ENCODE measurements at places on chromosomes 16 and 17.

- no peak for DNase-seq
These were observed 491 bp downstream of the TRAP1 start for GRCh38 chr16:3716831-3717234.

GRCh38 chr16:2466667-2467527 is 4.2 kb upstream of the NTN3 start:
- no peak for DNase-seq

DNA sequence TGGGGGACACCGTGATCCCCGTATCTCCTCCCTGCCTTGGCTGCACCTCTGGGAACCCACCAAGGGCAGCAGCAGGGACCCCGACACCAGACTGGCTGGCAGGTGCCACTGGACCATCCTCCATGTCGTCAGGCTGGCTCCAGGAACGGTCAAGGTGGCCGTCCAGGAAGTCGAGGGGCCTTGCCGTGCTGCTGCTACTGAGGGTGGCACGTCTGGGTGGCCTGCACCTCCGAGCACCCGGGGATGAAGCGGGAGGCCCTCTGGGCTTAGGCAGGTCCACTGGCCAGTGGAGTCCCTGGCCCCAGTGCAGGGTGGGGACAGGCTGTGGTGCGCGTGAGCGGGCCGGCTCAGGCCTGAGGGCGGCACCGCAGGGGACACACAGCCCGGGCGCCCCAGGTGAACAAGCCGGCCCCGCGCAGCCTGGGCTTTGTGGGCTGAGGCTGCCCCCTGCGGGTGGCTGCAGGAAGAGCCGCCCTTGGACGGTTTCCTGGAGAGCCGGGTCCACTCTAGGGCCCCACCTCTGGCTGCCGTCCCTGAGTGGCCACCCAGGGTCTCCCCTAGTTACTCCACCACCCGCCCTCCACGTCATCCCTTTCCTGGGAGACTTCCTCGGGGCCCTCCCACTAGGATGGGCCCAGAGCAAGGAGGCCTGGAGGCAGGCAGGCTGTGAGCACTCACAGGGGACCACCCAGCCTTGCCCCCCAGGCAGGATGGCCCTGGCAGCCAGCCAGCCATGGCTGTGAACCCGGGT is 42.8 kb upstream of the ZC3H18 start:
- no peak for DNase-seq

DNA sequence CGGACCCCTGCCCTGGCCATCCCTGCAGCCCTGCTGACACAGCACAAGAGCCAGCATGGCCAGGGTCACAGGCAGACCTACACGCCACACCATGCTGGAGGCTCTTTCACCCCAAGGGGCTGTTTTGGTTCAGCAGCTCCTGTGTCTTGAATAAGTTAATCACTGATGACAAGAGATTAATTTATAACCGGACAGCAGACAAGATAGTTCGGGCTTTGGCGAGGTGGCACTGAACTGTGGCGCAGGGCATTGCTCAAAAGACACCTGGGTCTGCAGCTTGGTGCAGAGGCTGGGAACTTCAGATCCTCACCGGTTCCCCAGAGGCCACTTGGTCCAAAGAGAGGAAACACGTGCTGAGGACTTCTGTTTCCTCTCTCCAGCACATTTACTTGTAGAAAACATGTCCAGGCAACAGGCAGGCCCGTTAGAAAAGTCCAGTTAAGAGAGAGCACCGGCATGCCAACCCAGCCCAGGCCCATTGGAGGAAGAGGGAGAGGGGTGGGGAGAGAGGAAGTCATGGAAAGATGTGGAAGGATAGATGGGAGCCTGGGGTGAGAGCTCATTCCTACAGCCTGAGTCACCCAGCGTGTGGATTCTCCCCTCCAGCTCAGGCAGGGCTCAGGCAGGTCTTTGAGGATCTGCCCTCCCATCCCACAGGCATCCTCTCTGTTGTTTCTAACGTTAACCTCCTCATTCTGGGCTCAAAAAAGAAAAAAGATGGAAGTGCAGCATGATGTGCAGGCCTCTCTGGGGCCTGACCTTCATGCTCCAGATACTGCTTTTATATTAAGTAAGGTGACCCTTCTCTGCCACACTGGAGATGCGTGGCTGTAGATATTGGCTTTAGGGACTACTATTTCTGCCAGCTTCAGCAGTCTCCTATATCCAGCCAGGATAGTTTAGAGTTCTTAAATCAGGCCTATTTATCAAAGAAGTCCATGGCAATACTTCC is 80.0 kb upstream of the HNF1B start:
- DNase-seq: peak; percentile 62

DNA sequence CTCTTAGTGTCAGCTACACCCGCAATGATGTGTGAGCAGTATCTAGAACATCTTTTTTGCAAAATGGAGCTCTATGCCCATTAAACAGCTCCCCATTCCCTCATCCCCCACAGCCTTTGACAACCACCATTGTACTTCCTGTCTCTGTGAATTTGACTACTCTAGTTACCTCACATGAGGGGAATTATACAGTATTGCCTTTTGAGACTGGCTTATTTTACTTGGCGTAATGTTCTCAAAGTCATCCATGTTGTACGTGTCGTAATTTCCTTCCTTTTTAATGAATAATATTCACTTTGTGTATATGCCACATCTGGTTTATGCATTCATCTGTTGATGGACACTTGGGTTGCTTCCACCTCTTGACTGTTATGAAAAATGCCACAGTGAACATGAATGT is 23.2 kb upstream of the CCL22 start:
- no peak for DNase-seq

DNA sequence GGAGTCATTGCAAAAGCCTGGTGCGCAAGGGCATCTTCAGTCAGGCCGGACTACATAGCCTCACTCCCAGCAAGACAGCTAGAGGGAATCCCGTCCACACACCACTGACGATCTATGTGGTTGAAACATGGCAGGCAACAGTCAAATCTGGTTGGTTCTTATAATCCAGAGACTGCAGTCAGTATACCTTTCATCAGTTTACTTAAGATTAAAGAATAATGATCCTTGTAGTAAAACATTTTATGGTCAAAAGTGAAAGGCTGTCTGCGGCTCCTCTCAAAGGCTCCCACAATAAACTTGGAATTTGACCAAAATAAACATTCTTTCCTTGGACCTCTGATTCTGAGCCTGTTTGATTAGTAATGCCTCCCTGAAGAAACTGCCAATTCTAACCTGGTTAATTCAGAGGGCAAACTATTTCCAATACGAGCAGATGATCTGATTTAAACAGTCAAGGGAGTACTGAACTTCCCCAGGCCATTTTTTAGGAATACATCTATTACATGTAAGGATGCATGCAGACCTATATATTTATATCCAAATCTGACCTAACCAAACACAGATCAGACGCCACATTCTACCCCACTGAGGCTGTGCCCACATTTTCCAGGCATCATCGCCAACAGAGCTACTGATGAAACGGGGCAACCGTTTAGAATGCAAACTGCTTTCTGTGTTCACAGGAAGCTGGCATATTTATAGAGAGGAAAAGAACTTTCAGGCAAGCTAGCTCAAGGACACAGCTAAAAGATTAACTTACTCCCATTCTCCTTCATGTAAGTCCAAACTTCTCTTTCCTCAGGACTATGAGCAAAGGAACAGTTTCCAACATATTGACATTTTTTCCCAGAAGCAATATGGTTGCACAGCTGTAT is 15.3 kb upstream of the TXNDC11 start:
- DNase-seq: peak; percentile 41

DNA sequence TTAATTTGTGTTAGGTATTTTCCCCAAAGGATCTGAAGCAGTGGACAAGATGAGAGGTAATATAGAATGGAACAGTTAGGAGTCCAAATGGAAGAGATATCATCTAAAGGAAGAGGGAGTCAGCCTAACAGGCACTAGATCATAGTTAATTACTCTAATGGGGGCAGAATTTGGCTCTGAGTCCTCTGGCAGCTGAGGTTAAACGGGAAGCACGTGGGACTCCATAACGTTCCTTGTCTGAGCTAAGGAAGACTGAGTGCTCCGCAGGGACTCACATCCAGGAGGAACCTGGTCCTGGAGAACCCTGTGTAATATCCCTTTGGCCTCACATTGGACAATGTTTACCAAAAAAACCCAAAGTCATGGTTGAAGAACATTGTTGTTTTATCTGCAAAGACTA is 46.6 kb upstream of the TEX2 start:
- no peak for DNase-seq

- no peak for DNase-seq
These were observed 858 bp upstream of the ASPSCR1 start for GRCh38 chr17:81976332-81977210.

GRCh38 chr16:21184834-21185233 is 26.4 kb downstream of the LDAF1 start:
- no peak for DNase-seq

GRCh38 chr16:2147981-2148671 is at the start of gene RAB26:
RAB26 (plus strand) TSS chr16:2148625; CDS start chr16:2148784, 159 bp downstream.
- no peak for DNase-seq

GRCh38 chr16:8278031-8278580 is 312.2 kb downstream of the TMEM114 start:
- no peak for DNase-seq

- no peak for DNase-seq
These were observed 8.7 kb downstream of the CLUAP1 start for GRCh38 chr16:3509470-3509928.

DNA sequence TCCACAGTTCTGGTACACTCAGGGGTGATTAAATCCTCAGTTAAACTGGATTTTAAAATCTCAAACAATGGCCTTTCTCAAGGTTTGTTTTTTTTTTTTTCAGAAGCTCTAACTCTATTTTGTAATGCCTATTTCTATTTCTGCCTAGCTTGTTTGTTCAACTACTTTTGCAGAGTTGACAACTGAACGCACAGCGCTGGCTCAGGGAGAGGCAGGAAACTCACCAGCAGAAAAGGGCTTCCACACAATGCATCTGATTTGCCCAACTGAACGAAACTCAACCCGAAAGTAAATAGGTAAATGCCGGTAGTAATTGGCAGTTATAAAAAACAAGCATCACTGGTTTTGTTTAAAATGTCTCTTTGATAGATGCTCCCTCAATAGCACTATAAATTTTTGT is 52.7 kb upstream of the CNEP1R1 start:
- no peak for DNase-seq

DNA sequence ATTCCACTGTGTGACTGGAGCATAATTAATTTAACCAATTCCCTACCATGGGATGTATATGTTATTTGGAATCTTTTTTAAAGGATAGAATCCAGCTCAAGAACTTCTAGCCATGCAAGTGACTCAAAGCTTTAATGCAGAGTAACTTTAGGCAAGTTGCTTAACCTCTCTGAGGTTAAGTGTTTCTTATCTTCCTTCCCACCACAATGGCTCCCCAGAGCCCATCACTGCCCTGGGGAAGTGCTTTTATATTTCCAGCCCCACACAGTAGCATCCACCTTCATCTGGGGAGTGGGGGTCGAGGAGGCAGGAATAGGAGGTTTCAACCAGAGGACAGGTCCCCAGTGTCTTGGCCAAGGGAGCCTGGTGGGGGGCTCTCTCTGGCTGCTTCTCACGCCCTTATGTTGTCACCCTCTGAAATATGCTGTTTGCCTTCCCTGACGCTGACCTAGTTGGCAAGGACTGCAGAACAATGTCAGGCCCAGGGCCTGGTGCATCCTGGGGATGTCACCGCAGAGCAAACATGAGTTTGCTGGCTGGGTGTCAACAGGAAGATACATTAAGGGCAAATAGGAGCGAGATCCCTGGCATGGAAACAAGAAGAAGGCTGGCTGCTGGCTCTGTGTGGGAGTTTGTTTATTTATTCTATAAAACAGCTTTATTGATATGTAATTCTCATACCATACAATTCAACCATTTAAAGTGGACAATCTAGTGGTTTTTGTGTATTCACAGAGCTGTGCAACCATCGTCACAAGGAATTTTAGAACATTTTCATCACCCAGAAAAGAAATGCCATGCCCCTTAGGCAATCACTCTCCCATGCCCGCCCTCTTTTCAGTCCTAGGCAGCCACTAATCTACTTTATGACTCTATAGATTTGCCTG is 46.6 kb upstream of the WSB1 start:
- DNase-seq: peak; percentile 70

GRCh38 chr17:76871668-76872067 is 3.5 kb downstream of the MGAT5B start:
- DNase-seq: no peak

DNA sequence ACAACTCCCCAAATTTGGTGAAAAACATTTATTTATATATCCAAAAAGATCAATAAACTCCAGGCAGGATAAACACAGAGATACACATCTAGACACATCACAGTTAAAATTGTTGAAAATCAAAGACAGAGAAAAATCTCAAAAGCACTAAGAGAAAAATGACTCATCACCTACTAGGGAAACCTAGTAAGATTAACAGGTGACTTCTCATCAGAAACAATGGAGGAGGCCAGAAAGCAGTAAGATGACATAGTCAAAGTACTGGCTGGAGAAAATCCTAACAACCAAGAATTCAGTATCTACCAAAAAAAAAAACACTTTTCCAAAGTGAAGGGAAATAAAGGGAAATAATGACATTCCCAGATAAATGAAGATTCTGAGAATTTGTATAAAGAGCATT is 33.8 kb downstream of the ULK2 start:
- DNase-seq: no peak

DNA sequence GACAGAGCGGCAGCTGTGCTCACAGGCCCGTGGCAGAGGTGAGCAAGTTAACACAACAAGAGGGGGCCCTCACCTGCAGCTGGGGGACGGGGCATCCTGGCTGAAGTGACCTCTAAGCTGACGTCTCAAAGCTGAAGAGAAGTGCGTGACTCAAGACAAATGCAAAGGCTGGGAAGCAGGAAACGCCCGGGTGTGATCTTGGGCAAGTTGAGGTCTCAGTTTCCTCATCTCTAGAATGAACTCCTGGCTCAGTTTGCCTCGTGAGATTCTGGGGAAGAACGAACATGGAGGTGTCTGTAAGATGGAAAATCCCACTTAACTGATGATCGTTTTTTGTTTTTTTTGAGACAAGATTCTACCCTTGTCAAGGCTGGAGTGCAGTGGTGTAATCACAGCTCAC is 40.1 kb upstream of the C1QL1 start:
- no peak for DNase-seq

DNA sequence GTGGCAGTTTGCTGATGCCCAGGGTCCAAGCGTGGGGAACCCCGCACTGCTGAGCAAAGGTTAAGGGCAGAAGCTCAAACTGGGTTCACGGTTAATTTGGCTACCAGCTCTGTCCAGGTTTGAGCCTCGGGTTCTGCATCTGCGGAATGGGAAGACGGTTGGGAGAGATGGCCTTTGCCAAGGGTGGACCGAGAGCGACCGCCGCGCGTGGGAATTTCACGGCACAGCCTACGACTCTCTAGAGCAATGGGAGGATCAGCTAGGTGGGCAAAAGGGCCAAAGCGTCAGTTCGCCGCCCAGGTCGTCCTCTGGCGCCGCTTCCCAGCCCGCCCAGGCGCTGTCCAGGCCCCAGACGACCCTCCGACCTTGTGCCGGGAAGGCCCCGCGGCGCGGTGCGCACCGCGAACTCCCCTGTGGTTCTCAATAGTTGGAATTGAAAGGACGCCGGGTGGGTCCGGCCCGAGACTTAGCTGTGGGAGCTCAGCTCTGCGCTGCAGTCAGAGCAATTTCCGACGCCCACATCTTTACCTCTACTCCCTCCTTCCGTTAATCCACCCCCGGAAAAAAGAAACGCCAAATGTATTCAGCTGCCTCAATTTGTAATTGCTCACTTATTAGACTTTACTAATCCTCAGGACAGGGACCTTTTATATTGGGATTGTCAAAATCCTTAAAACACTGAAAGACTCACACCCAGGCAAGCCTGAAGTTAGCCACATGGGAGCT is 2.5 kb upstream of the HS3ST3B1 start:
- DNase-seq: no peak

All from smooth muscle cell of the brain vasculature (primary cell).